Right cardiac atrium (tissue), 5 donors: ENCODE measurements at places on chromosomes 11 and 22.

GRCh38 chr11:3009481-3009880, 17.4 kb upstream of the NAP1L4 start:
- no peak for DNase-seq

- DNase-seq = no peak
These were observed 380.6 kb downstream of the CADM1 start for GRCh38 chr11:115123641-115124040.

- DNase-seq = no peak
These were observed 15.7 kb upstream of the CDKN1C start for GRCh38 chr11:2901196-2901796.

DNA sequence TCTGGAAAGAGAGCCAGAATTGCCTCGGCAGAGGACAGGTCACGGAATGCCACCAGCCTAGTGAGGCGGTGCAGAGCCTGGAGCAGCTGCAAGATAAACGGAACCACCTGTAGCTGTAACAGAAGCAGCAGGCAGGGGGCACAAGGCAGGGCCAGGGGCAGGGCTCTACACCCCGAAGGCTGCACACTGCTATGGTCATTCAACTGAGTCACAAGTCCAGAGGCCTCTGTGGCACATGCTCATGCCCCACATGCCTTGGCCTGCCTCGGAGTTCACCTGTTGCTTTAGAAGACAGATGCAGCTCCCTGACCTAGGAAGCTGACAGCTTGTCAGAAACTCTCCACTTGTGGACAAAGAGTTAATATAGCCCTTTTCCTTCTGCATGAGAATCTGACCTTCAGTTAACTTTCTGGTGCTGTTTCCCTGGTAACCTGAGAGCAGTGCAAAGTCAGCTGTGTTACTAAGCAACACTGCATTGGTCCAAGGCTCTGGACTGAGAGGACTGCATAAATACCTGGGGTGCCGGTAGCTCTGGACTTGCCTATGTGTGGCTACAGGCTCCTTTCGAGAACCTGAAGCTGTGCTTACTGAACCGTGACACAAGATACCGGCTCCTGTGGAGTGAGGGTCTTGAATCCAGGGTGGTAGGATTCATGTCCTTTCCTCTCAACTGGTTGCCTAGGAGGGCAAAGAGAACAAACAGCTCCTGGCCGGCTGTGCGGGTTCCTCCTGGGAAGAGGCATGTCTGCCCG, 10.5 kb downstream of the COMMD9 start:
- no peak for DNase-seq

GRCh38 chr22:22703203-22703570, 58.8 kb downstream of the GGTLC2 start:
- DNase-seq = no peak

DNA sequence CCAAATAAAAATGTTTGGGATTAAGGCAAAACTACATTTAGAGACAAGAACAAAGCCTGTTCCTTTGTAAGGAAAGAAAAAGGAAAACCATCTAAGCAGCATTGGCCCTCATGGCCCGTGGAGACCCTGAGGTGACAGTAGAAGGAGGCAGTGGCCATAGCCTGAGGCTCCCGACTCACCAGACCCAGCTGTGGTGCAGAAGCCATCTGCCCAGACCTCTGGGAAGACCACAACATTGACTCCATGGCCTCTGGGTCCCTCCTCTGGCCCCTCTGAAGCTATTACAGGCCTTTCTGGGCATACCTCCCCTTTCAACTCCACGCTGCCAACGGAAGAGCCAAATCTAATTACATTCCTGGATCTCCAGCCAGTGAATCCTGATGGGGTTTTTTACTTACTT, 6.4 kb downstream of the PRAME start:
- DNase-seq = no peak

- DNase-seq = no peak
These were observed 271.7 kb upstream of the ANO5 start for GRCh38 chr11:21921151-21921550.

DNA sequence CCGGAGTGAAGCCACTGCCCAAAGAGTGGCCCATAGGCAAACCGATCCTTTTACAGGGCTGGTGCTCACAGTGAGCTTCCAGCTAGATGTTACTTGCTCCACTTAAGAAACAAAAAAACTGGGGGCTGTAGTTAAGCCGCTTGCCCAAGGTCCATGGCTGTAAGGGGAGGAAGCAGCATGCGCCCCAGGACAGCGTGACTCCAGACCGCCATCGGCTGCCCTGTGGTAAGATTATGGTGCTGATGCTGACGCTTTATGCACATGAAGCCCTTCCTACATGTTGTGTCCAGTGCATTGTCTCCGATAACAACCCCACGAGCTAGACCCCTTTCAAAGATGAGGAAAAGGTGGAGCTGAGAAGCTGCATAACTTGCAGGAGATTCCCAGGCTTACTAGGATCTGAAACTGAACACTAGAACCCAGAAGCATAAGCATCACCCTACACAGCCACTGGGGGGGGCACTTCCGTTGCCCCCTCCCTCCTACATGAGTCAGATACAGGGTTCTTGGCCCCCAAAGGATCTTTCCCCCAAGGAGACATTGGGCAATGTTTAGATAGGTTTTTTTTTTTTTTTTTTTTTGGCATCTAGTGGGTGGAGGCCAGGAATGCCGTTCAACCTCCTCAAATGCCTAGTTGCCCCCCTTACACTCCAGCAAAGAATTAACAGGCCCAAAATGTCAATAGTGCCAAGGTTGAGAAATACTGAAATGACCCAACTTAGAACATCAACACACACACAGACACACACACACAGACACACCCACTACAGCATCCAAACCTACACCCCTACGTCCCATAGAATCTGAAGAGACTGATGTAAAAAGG, 53.9 kb downstream of the MN1 start:
- DNase-seq = no peak

DNA sequence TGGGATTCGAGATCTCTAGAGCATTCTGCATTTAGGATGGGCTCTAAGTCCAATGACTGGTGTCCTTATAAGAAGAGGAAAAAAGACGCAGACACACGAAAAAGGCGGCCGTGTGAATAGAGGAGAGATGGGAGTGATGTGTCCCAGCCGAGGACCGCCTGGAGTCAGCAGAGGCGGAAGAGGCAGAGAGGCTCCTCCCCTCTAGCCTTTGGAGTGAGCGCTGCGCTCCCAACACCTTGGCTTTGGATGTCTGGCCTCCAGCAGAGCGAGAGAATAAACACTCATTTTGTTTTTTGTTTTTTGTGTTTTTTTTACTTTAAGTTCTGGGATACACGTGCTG, 83.0 kb upstream of the RTL6 start:
- DNase-seq = no peak

DNA sequence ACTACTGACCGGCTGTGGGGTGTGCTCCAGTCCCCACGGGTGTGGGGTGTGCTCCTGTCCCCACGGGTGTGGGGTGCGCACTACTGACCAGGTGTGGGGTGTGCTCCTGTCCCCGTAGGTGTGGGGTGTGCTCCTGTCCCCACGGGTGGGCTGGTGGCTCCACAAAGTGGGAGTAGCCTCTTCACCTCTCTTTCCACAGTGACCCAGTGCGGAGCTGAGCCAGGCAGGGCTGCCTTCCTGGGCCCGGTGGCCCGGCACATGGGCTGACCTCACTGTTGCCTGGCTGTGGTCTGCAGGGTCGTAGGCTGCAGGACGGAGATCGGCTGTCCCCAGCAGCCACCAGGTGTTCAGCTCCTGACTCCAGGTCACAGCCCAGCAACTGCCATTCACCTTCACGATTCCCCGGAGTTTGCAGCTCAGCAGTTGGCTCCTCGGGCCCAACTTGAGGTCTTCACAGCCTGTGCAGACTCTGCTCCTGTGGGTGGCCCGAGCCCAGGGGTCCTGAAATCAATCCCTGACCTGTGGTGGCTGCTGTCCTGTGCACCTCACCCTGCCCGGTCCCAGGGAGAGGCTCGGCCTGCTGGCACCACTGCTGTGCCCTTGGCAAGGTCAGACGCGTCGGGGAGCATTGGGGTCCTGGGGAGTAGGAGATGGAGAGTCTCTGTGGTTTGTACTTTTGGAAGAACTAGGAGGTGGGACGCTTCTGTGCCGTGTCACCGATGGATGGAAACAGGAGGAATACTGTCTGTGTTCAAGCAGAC, 414.3 kb downstream of the TBC1D22A start:
- DNase-seq = no peak

GRCh38 chr11:116167706-116168458, 604.9 kb downstream of the BUD13 start:
- no peak for DNase-seq

- no peak for DNase-seq
These were observed 1232.8 kb downstream of the TBC1D22A start for GRCh38 chr22:47995264-47995627.

DNA sequence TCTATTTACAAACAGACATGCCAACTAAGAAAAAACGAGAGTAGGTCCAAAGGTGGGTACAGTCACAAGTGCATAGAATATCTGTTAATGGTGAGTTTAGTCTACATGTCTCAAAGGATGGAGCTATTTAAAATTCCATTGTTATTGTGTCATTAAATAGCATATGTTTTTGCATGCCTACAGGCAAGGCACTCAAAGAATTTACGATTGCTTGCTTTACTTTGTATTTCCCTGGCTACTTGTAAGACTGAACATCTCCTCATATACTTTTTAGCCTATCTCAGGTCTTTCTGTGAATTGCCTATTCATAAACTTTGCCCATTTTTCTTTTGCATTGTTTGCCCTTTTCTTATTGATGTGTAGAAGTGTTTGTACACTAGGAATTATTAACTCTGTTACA, 39.7 kb downstream of the DEUP1 start:
- no peak for DNase-seq

DNA sequence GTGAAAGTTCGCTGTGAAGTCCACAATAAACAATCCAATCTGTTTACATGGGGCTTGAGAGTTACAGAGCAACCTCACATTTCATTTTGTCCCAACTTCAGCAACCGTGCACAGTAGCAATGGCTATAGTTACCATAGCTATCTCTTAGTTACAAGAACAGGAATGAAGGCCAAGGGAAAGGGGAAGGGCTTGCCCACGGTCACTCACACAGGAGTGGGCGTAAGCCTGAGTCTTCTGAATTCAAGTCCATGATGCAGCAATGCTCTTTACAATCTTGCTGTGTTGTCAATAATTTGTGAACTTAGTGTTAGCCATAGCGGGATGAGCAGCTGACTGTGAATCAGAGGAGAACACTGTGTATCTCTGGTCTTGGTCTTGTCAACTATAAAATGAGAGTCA, 102.9 kb downstream of the ADAMTS15 start:
- DNase-seq = no peak

- DNase-seq = peak; percentile 91
These were observed 1.1 kb downstream of the MYBPC3 start for GRCh38 chr11:47351156-47352126.

DNA sequence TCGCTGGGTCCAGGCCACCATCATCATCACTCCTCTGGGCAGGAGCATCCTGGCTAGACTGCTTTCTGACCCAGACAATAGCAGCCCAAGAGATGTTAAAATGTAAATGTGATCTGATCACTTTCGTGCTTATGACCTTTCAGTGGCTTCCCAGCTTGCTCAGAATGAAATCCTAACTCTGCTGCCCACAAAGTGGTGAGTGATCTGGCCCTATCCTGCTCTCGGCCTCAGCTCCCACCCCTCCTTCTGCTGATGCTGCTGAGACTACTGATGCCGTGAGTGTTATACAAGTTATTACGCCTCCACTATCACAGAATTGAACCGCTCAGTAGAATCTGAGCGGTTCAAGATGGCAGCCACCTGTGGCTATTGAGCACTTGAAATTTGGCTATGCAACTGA, 26.2 kb downstream of the ELF5 start:
- no peak for DNase-seq

DNA sequence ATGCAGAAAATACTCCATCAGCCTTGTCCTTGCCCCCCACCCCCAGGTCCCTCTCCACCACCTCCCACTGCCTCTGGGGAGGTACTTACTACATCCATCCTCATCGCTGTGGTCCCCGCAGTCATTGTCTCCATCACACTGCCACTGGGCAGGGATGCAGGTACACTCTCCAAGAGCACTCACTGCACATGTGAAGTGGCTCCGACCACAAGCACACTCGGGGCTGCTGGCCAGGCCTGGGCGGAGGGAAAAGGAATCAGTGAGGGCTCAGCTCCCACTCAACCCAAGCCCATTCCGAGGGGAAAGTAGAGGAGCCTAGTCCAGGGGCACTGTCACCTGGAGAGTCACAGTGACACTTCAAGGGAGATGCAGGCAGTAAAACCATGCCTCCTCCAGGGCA, 15.7 kb downstream of the LRP4 start:
- DNase-seq = no peak

DNA sequence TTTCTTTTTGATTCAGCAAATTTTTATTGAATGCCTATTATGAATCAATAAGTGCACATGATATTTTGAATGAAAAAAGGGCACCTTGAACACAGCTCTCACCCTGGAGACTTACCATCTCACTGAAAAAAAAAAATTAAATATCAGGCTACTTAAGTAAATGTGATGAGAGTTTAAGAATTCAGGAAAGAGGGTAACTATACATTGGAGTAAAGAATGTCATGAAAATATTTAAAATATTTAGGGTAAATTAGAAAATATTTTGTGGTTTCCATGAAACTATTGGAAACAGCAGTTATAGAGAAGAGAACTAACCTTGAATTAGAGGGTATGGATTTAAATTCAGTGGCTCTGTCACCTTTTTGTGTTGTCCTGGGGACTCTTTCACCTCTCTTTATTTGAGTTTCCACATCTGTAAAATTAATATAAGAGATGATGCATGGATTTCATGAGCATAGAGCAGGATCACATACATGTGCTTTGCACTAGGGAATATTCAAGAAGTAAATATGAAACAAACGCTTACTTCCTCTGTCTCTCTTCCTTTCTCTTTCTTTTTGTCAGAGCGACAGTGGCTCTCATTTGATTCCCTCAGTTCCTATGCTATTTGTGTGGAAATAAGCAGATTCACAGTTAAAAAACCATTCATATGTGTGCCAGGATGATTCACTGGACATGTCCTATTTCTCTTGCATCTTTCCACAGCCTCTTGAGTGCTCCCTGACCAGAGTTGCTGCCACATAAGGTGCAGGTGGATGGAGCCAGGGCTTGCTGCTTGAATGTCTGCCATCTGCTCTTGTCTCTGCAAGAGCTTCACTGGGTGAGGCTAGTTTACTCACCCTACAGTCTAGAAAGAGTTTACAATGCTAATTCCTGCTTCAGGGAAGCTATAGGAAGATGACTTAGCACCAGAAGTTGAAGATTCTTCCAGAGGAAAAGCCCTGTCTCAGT, 533.1 kb downstream of the ETS1 start:
- no peak for DNase-seq

- peak; percentile 63 for DNase-seq
These were observed 16.1 kb downstream of the SELENOO start for GRCh38 chr22:50216684-50217520.

DNA sequence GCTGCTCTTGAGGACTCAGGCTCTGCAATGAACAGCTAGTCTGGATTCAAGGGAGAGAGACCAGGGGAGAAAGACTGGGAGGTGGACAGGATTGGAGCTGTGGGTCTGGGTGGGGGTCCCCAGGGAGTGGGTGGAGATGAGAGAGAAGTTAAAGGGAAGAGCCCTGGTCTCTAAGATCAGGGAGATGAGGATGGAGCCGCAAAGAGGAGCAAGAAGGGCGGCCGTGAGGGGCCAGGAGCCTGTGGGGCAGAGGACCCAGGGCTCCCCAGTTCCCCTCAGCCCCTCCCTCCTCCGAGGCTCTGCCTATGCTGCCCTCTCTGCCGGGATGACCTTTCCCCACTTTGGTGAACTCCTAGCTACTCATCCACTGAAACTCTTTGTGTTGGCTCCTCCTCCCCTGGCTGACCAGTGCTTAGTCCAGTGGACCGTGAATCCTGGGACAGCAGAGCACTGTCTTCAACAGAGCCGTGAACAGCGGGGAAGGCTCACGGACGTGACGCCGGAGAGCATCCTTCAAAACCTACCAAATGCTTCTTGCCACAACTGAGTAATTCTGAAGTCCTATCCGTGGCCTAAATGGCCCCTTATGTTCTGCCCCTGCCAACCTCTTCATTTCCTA, 16.4 kb upstream of the RFPL3 start:
- no peak for DNase-seq
